Dorsolateral prefrontal cortex (tissue), 122 donors: ENCODE measurements at places on chromosomes 3 and 15. TPM values are rescaled to one million over a fixed set of nuclear protein-coding genes. Genes with fewer than 3 reads are reported as not detected.

The PTX3 gene
- 0.72 TPM for total RNA-seq

The KIF15 gene
- 0.86 TPM for total RNA-seq

The COL7A1 gene
- total RNA-seq = 14.6 TPM

The TRIM42 gene
- not detected for total RNA-seq

The ANKRD34C gene
- 5.1 TPM for total RNA-seq

The ALDH1A2 gene
- 12.1 TPM for total RNA-seq

The GOLGA8Q gene
- 7.2 TPM for total RNA-seq

The MB21D2 gene
- total RNA-seq = 11.2 TPM

The LRRIQ4 gene
- 0.50 TPM for total RNA-seq

The TNFAIP8L3 gene
- 14.5 TPM for total RNA-seq

The SEMA3G gene
- 6.8 TPM for total RNA-seq

The MCTP2 gene
- 5.6 TPM for total RNA-seq

The CHRNA3 gene
- total RNA-seq = not detected

The MESP1 gene
- 7.1 TPM for total RNA-seq

The FAM107A gene
- total RNA-seq = 734 TPM

The GABPB1 gene
- total RNA-seq = 9.9 TPM

The ALDH1L1 gene
- 58.3 TPM for total RNA-seq

The CIP2A gene
- total RNA-seq = 8.4 TPM

The MED12L gene
- 57.3 TPM for total RNA-seq

The RTP1 gene
- 2.2 TPM for total RNA-seq

The EIF4G1 gene
- total RNA-seq = 181 TPM

The DNAH12 gene
- 1.8 TPM for total RNA-seq

The CHRM5 gene
- total RNA-seq = 1.5 TPM

The NECTIN3 gene
- total RNA-seq = 27.7 TPM

The IGSF10 gene
- 0.70 TPM for total RNA-seq

The FGD5 gene
- 6.4 TPM for total RNA-seq

The GRK7 gene
- not detected for total RNA-seq

The KLHL40 gene
- total RNA-seq = not detected

The TNFSF10 gene
- total RNA-seq = 5.7 TPM

The SH3GL3 gene
- total RNA-seq = 93.2 TPM

The CD80 gene
- not detected for total RNA-seq

The LMOD3 gene
- total RNA-seq = 0.26 TPM

The SMCO1 gene
- not detected for total RNA-seq

The ACVR2B gene
- total RNA-seq = 19.2 TPM

The SPSB4 gene
- total RNA-seq = 2.0 TPM

The EOGT gene
- 14.3 TPM for total RNA-seq

The SCG5 gene
- 231 TPM for total RNA-seq

The FETUB gene
- total RNA-seq = 2.1 TPM

The EFCC1 gene
- 1.1 TPM for total RNA-seq

The EPM2AIP1 gene
- 53.3 TPM for total RNA-seq

The DAPK2 gene
- 9.7 TPM for total RNA-seq

The C3orf18 gene
- total RNA-seq = 35.4 TPM

The ADGRG7 gene
- not detected for total RNA-seq

The CCDC54 gene
- total RNA-seq = 1.2 TPM

The CORO2B gene
- 105 TPM for total RNA-seq

The TMEM158 gene
- total RNA-seq = 18.8 TPM

The LIPC gene
- 1.3 TPM for total RNA-seq

The GOLGA6L4 gene
- total RNA-seq = 7.0 TPM

The SLC28A2 gene
- not detected for total RNA-seq

The WDR6 gene
- total RNA-seq = 158 TPM
